ENCODE measurements at places on chromosomes 5 and 9.

- DNase-seq, result no peak
These were observed 6.8 kb downstream of the C9orf43 start for GRCh38 chr9:113417370-113417769.

GRCh38 chr9:37954581-37954981, 50.7 kb upstream of the SLC25A51 start:
- peak; percentile 59 for DNase-seq

DNA sequence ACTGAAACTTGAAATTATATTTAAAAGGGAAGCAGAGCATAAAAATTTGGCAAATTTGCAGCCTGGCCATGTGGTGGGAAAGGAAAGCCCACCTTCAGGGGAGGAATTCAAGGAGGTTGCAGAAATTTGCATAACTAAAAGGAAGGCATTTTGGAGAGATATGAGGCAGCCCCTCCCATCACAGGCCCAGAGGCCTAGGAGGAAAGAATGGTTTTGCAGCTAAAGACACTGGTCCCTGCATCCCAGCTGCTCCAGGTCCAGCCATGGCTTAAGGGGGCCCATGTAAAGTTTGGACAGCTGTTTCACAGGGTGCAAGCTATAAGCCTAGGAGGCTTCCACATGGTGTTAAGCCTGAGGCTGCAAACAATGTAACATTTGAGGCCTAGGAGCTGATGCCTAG, 212.5 kb downstream of the NNT start:
- no peak for DNase-seq

- DNase-seq, result no peak
These were observed 5.6 kb downstream of the ENHO start for GRCh38 chr9:34517185-34517584.

- no peak for DNase-seq
These were observed 22.5 kb downstream of the PSAT1 start for GRCh38 chr9:78319197-78320029.

- DNase-seq, result no peak
These were observed 28.5 kb upstream of the NKD2 start for GRCh38 chr5:980001-980588.

- DNase-seq, result peak; percentile 25
These were observed 64.8 kb upstream of the RANBP6 start for GRCh38 chr9:6080154-6080716.
